ENCODE measurements at places on chromosomes 6 and 20. TPM values are rescaled to one million over a fixed set of nuclear protein-coding genes. Genes with fewer than 3 reads are reported as not detected.

Gene MAN1A1
- total RNA-seq: 14.8 TPM

Gene OR2H1
- not detected for total RNA-seq

Gene ABCC10
- 26.6 TPM for total RNA-seq

GRCh38 chr20:48339986-48340882, 487.6 kb downstream of the PREX1 start:
- no peak for DNase-seq
- no peak overlapping the region for H3K4me3 ChIP-seq
- H3K36me3 ChIP-seq: no peaks in the 10 kb centered on the region
- no peak overlapping the region for H3K27ac ChIP-seq

- no peak overlapping the region for H3K27ac ChIP-seq
- H3K36me3 ChIP-seq: no peaks in the 10 kb centered on the region
- H3K4me3 ChIP-seq: no peak overlapping the region
- H3K4me1 ChIP-seq: no peaks in the 10 kb centered on the region
Observed at GRCh38 chr6:2433711-2434110, 188.3 kb upstream of the GMDS start.

GRCh38 chr6:5499644-5500306, 238.5 kb downstream of the FARS2 start:
- no peaks in the 10 kb centered on the region for H3K27me3 ChIP-seq
- H3K4me3 ChIP-seq: no peak overlapping the region
- H3K4me1 ChIP-seq: peaks cover 20% of the 10 kb centered on the region
- peak overlapping the region; percentile 46 for H3K27ac ChIP-seq

DNA sequence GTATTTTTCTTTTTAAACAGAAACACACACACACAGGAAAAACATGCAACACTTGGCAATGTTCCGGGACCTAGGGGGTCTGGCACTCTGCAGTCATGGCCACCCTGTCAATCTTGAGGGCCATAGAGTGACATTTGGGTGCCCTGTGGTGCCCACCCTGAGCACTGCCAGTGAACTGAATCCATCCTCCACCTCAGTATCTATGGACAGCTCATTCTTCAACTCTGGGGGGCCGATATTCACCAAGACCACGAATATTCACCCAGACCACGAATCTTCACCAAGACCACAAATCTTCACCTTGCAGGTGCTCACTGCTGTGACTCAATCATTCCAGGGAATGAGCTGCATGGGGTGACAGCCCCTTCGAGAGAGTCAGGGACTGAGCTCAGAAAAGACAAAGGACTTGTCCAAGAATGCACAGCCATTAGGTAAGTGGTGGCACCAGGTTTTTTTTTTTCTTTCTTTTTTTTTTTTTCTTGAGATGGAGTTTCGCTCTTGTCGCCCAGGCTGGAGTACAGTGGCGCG, 19.1 kb downstream of the SNAI1 start:
- peaks cover 19% of the 10 kb centered on the region for H3K4me1 ChIP-seq
- H3K4me3 ChIP-seq: no peak overlapping the region
- no peak for DNase-seq
- H3K36me3 ChIP-seq: no peaks in the 10 kb centered on the region
- H3K27ac ChIP-seq: no peak overlapping the region

DNA sequence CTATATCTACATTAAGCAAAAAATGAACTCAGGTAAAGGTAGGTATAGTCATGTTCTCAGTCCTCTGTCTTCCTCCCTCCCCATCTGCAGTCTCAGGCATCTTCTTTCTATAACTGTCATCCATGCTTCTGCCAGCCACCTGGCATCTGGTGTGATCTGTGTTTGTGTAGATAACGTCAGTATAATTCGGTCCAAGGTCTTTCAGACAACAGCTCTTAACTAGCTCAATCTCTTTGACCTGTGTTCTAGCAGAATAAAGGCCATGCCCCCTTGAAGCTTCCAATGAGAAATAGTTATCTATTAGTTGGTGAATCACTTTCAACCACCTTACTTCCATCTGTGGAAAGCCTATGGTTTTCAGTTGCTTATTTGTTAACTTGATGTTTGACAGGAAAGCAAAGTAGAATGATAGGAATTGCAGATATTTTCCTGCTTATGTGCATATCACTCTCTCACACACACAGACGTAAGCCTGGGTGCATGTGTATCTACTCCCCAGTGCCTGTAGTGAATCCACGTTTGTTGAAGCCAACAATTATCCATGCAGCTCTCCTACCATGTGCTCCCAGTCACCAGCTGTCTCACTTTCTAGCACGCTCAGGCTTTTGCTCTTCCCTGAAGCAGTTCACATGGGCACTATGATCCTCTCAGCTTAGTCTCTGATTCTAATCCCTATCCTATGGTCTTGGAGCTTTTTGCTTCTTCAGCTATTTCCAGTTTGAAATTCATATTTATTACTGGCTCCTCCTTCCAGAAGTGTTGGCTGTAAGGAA, 433.7 kb upstream of the MANEA start:
- no peak overlapping the region for H3K4me3 ChIP-seq
- no peak overlapping the region for H3K27ac ChIP-seq
- no peaks in the 10 kb centered on the region for H3K27me3 ChIP-seq
- no peaks in the 10 kb centered on the region for H3K4me1 ChIP-seq
- no peaks in the 10 kb centered on the region for H3K36me3 ChIP-seq

DNA sequence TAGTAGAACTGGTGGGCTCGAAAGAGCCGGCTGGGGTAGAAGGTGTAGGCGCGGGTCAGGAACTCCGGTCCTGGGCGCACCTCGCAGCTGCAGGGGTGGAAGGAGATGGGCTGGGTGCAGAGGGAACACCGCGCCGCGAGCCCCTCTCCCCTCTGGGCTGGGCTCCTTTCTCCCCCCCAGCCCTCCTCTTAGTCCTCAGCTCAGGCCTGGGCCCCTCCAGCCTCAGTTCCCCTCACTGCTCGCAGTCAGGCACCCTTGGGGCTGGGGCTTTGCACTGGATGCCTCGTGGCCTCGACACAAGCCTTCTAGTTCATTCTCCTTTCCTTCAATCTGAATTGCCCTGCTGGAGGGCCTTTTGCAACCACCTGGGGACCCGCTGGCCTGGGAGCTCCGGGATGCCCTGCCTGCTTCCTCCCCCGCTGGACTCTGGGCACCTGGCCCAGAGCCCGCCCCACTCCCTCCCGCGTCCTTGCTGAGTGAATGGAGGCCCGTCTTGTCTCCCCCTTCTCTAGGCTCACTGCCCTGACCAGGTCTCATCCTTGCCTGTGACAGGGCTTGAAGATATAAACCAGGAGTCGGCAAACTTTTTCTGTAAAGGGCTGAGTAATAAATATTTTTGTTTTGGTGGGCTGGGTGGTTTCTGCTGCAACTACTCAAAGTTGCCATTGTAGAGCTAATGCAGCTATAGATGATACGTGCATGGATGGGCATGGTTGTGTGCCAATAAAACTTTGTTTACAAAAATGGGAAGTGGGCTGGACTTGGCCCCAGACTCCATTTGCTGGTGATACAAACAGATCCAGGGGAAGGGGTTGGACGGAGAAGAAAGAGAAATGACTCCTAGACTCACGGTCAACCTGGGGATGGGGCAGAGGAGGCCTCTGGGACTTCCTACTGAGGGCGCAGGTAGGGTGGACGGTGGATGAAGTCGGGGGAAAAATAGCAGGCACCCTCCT, 47.3 kb downstream of the APCDD1L start:
- peaks cover 6% of the 10 kb centered on the region for H3K27me3 ChIP-seq
- H3K36me3 ChIP-seq: no peaks in the 10 kb centered on the region
- H3K4me3 ChIP-seq: no peak overlapping the region

GRCh38 chr20:36544134-36545018, 3.1 kb downstream of the MYL9 start:
- H3K36me3 ChIP-seq: no peaks in the 10 kb centered on the region
- H3K4me3 ChIP-seq: no peak overlapping the region
- H3K27me3 ChIP-seq: peaks cover 3% of the 10 kb centered on the region
- H3K27ac ChIP-seq: no peak overlapping the region

GRCh38 chr6:101937108-101937507, 543.6 kb downstream of the GRIK2 start:
- no peaks in the 10 kb centered on the region for H3K27me3 ChIP-seq
- no peak overlapping the region for H3K4me3 ChIP-seq
- H3K4me1 ChIP-seq: no peaks in the 10 kb centered on the region
- no peak overlapping the region for H3K27ac ChIP-seq
- no peaks in the 10 kb centered on the region for H3K36me3 ChIP-seq

- no peaks in the 10 kb centered on the region for H3K36me3 ChIP-seq
- H3K27ac ChIP-seq: no peak overlapping the region
- H3K27me3 ChIP-seq: no peaks in the 10 kb centered on the region
- H3K4me1 ChIP-seq: peaks cover 26% of the 10 kb centered on the region
- H3K4me3 ChIP-seq: no peak overlapping the region
Observed at GRCh38 chr6:36955671-36956445, 1.3 kb downstream of the PI16 start.

GRCh38 chr6:112486454-112486853, 139.3 kb downstream of the RFPL4B start:
- H3K27me3 ChIP-seq: no peaks in the 10 kb centered on the region
- no peaks in the 10 kb centered on the region for H3K36me3 ChIP-seq
- no peak overlapping the region for H3K27ac ChIP-seq

DNA sequence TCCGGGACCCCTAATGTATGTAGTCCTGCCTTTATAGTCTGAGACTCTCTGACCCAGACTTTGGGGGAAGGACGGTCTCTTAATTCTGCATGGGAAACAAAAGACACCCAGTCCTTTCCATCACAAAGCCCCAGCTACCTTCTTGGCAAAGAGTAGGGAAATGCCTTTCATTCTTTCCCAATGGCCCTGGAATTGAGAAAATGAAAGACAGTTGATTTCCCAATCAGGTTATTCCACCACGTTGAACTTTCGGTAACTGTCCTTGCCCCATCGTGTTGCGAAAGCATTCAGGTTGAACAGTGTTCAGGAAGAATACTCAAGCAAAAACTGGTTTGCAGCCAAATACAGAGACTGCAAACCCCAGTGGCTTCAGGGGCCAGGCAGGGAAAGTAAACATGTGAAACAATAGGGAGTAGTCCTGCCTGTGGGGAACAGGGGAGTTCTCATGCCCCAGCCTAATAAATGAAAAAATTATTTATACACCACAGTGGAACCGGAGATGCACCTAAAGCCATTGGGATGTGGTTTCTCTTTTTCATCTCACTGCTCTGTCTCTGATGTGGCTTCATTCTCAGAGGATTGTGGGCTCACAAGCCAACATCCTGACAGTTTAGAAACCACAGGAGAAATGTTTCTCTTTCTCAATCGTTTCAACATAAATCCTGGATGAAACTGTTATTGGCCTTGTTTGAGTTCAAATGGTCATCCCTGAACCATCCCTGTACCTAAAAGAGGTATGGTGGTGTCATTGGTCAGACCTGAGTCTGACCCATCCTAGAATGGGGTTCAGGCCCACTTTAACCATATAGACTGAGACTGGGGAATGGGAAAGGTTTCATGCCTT, 44.2 kb upstream of the SLC9A8 start:
- DNase-seq: peak; percentile 27
- peaks cover 59% of the 10 kb centered on the region for H3K27me3 ChIP-seq
- no peak overlapping the region for H3K27ac ChIP-seq
- peaks cover 30% of the 10 kb centered on the region for H3K4me1 ChIP-seq
- H3K36me3 ChIP-seq: no peaks in the 10 kb centered on the region
- H3K4me3 ChIP-seq: no peak overlapping the region

GRCh38 chr6:11497881-11498280, 39.7 kb upstream of the TMEM170B start:
- no peak overlapping the region for H3K27ac ChIP-seq
- DNase-seq: no peak
- no peaks in the 10 kb centered on the region for H3K27me3 ChIP-seq
- H3K4me3 ChIP-seq: no peak overlapping the region
- no peaks in the 10 kb centered on the region for H3K36me3 ChIP-seq

All from activated naive CD4-positive, alpha-beta T cell treated with anti-CD3 and anti-CD28 coated beads for 36 hours (primary cell).